ENCODE measurements at places on chromosomes 3 and 15.

- no peak for DNase-seq
These were observed 362.3 kb upstream of the RGMA start for GRCh38 chr15:93451265-93451664.

GRCh38 chr3:154428286-154429206 is 1.4 kb downstream of the GPR149 start:
- no peak for DNase-seq

GRCh38 chr3:64019271-64019670 is 4.0 kb downstream of the PSMD6 start:
- no peak for DNase-seq

DNA sequence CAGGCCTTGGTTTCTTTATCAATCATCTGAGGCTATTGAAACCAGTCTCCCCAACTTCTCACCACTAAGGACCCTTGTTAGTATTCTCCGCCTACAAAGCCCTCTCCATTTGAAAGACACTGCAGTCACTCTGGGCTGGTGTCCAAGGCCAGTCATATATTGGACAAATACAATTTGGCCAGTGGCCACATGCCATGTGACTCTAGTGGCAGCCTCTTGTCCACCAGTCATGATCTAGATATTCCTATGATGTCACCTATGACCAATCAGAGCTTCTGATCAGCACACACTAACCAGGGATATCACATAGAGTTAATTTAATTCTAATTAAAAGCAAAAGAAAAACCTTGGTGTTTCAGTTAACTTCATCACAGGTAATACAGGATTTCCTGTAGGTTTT is 68.2 kb downstream of the RAB11A start:
- DNase-seq: no peak

- no peak for DNase-seq
These were observed 33.0 kb downstream of the SYNM start for GRCh38 chr15:99137877-99138276.

DNA sequence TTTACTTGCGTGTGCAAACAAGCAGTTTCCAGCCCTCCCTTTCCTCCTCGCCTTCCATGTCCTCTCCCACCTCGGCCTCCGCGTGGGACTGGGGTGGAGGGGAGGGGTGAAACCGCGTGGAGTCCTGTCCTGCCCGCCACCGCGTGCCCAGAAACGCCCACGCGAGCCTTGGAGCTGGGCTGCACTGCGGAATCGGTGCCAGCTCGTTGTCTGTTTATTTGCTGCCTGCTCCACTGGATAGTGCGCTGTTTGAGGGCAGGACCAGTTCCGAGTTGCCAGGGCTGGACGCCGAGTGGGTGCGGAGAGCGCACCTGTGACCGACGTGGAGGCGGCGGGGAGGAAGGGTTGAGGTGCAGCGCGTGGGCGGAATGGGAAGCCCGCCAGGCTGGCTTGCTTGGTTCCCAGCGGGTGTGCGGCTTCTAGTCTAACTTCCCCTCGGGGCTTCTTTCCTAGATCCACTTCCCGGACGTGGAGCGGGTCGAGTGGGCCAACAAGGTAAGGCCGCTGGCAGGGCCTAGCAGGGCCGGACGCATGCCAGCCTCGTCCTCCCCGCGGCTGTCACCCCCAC is 17.3 kb downstream of the ESYT3 start:
- DNase-seq: no peak

- no peak for DNase-seq
These were observed 32.2 kb downstream of the GOLGA6A start for GRCh38 chr15:74050127-74050526.

- DNase-seq: no peak
These were observed 146.9 kb downstream of the KLF13 start for GRCh38 chr15:31473385-31474058.

GRCh38 chr3:20160230-20160629 is 25.8 kb downstream of the SGO1 start:
- no peak for DNase-seq

DNA sequence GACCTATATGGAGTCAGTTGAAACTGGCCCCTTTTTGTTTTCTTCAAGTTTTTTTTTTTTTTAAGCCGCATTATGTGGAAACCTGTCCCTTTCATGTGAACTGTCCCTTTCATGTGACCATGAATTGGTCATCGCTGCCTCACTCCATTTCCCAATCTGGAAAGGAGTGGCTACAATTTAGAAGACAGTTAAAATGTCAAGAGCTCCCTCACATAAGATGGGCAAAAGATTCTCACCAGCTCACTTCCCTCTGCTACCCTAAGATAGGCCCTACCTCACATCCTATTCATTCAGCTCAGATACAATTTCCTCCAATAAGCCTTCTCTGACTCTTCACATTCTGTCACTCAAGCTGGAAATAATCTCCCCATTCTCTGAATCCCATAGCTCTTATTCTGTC is 111.3 kb upstream of the BCL6 start:
- no peak for DNase-seq

DNA sequence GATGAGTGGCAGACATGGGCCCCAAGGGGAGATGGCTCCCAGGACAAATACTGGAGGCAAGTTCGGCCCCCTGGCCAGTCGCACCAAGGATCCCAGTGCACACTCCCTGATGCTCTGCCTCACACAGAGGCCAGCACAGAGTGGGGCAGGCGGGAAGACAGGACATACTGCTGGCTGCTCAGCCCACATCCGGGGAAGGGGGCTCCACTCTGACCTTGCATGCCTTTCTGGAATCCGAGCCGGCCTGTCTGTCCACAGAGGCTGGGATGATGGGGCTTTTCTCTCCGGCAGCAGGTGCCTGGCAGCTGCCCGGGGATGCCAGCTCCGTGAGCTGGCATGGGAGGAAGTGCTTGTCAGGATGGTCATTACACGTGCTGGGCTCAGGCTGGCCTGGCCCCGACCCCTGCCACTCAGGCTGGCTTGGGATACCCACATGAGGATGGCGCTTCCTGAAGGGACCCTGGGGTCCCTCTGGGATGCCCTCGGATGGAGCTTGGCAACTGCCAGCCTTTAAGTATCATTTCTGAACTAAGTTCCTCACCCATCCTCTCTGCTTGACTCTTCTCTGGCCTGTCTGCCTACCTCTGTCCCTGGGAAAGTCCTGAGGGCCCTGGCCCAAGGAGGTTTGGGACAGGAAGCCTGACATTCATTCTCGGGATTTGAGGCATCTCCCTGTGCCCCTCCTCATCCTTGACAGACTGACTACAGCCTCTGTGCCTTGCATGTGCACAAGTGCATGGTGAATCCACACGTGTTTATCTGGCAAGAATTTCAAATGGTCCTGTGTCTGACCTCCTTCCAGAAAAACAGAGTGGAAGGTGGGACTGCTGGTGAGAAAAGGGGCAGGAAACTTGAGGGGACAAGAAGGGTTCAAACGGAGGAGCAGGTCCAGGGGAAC is 46.5 kb downstream of the EXOG start:
- no peak for DNase-seq

DNA sequence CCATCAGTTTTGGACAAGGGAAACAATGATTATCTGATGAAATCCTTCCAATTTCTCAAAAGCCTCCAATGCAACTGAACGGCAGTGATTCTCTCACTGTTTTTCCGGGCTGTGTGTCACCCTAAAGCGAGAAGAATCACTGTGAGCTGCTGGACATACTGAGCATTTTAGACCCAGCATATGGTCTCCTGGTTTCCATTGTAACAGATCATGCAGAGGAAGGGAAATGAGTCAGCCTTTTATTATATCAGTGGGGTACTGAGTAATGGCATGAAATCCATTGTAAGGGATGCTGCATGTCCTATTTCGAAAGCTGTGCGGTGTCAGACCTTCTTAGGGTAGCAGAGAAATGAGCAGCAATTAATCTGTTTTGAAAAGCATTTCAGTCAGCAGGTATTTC is 287.1 kb downstream of the IL5RA start:
- no peak for DNase-seq

- no peak for DNase-seq
These were observed 38.1 kb downstream of the MFSD1 start for GRCh38 chr3:158839966-158840365.

- DNase-seq: peak; percentile 72
These were observed 827 bp downstream of the SLC25A36 start for GRCh38 chr3:140942221-140943104.

DNA sequence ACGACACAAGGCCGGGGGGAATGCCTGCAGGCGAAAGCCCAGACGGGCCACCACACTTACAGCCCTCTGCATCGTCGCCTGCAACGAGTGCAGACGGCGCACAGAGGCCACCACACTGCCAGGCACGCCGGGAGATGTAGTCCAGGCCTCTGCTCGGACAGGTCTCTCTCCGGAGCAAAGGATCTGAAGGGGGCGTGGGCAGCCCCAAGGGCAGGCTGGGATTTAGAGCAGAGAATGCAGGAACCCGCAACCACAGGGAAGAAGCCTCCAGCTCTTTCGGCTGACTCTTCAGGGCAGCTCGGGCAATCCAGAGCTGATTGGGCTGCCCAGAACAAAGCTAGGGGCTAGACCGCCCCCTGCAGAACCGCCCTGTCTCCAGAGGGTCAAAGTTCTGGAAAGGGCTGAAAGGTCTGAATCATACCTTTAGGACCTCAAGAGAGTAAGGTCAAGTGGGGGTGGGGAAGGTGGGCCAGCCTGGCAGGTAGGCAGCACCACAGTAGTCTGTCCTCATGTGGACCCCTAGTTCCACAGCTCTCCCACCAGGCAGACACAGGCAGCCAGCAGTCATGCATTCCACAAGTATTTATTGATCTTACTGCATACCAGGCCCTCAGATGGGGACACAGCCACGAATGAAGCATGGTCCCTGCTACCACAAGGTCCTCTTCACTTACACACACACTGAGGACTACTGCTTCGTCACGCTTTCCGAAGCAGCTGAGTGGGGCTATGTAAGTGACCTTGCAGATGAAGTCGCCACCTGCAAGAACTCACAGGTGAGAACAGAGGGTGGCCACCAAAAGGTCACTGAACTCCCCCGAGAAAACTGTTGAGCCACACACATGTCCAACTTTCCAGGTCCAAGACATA is at the start of gene AMT:
TSS of gene AMT (minus strand) at position 95 of the 870 bp plus-strand sequence. CDS start at position 72, 23 bp downstream.
- DNase-seq: peak; percentile 44

- DNase-seq: no peak
These were observed 161.4 kb upstream of the ST8SIA2 start for GRCh38 chr15:92232317-92232716.

DNA sequence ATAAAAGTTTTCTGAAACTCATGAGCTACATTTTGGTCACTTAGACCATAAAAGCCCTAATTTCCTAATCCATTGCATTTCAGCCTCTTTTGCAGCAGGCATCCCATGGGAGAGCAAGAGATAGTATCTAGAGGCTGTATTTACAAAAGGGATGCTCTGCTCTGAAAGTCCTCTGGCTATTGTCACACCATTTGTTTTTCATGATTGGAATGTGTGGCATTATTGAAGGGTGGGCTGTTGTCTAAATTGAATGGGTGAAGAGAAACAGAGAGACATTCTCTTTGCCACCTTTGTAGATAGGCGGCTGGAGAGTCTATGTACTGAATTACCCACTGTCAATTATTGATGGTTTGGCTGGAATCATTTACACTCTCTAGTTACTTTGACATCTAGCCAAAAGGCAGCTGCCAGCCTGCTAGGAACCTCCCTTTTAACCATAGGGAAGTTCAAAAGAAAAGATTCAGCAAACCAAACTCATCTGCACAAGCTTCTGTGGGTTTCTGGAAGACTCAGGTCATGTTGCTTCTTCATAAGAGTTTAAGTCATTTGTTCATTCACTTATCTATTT is 89.8 kb upstream of the RARB start:
- no peak for DNase-seq

GRCh38 chr15:26773917-26774316 is 1.1 kb upstream of the GABRB3 start:
- DNase-seq: no peak

DNA sequence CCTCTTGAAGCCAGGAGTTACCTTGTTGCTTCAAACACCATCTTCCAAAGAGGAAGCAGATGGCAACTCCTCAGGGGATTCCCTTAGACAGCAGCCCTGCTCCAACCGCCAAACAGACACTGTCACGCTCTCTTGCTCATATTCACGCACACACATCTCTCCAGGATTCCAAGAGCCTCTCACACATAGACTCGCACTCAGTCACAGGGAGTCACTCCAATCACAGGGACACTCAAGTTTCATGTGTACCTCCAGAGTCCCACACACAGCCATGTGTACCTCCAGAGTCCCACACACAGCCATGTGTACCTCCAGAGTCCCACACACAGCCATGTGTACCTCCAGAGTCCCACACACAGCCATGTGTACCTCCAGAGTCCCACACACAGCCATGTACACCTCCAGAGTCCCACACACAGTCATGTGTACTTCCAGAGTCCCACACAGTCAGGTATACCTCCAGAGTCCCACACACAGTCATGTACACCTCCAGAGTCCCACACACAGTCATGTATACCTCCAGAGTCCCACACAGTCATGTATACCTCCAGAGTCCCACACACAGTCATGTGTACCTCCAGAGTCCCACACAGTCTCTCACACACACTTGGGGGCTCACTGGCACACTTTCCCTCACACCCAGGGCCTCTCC is 6.1 kb downstream of the VWA5B2 start:
- DNase-seq: no peak

GRCh38 chr3:197480320-197480719 is 75.4 kb downstream of the BDH1 start:
- no peak for DNase-seq

DNA sequence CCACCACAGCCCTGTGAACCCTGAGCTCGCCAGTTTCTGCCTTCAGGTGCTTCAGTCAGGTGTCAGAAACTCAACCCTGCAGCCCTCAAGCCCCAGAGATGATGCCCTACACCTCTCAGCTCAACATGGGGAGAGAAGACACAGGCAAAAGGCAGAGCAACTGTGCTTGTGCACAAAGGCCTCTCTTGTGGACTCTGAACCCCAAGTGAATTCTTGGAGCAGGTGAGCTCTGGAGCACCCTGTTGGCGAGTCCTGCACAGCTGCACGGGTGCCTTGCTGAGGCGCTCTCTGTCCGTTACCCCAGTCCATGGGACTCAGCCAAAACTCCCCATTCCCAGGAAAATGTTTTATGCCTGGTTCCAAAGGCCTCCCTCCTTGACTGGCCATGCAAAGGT is 197.0 kb downstream of the KLF13 start:
- DNase-seq: no peak

GRCh38 chr15:64398575-64398974 is 10.9 kb downstream of the TRIP4 start:
- no peak for DNase-seq

DNA sequence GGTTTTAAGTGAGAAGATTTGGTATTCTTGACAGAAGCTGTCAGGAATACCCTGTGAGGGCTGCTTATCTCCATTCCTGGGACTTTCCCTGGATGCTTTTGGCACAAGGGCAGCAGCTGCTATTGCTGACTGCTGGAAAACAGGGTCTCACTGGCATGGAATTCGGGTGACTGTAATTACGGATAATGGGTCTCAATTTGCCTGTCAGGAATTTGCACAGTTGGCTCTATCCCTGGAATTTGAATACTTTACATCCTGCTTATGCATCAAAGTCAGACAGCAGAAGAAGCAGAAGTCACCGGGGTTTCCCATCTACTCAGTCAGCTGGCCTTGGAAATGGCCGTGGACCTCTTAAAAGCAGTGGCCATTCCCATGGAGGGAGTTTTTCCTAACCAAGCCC is 25.9 kb upstream of the AKAP13 start:
- no peak for DNase-seq
